Activated effector memory CD4-positive, alpha-beta T cell treated with Interleukin-2 at 50 U/mL for 16 hours (primary cell): ENCODE measurements at places on chromosomes 16 and 17.

GRCh38 chr17:77644181-77645071, 314.1 kb upstream of the TNRC6C start:
- DNase-seq = no peak

- no peak for DNase-seq
Observed at GRCh38 chr17:67532326-67532871, 155.3 kb downstream of the PITPNC1 start.

- DNase-seq = no peak
Observed at GRCh38 chr17:31830971-31831858, 27.8 kb downstream of the COPRS start.

DNA sequence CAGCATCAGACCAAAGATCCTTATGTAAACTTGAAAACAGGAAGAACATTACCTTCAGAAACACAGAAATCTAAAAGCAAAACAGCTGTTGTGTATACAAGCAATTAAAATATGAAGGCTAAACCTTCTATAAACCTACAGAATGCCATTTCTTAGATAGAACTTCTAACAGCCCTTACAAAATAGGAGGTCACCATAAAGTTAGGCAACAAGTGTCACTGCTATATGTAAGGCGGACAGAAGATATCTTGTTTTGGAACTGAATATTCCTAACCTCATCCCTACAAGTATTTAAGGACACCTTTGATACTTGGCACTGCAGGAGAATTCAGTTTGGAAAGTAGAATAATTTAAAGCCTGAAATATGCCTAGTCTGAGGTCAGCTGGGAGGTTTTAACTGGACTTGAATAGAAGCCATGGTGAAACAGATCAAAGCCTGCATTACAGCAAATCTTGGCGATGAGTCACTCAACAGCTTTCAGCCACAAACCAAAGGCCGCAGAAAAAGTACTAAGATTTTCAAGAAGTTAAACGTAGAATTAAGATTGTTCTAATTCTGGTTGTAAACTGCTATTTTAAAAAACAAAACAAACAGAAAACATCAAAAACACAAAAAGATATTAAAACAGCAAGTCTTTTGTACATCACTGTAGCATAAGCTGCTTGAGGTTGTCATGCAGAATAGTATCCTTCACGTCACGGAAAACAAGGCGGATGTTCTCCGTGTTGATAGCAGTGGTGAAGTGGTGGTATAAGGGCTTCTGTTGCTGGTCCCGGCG, 42.7 kb downstream of the GNA13 start:
- no peak for DNase-seq

DNA sequence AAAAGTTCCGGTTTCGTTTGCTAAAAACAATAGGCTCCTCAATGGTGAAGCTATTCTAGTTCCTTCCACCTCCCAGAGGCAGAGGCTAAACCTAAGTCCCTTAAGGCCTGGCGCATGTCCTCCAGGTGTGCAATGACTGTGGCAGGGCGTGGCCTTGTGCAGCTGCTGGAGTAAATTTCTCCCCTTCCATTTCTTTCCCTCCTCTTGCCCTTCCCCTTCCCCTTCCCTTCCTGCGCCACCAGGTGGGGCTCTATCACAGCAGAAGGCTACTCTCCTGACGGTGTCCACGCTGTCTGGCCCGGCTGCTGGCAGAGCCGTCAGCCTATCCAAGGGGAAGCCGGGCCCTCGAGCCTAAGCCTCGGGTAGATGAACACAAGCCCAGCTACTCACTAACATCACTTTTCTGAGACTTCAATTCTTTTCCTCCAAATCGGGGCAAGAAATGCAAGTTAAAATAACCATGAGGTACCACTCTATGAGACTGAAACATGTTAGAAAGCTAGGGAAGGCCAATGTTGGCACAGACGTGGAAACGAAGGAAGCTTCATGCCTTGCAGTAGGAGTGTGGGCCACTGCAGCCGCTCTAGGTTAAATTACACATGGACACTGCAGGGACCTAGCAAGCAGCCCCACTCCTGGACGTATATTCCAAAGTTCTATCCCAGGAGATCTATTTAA, 34.4 kb downstream of the C16orf78 start:
- DNase-seq = peak; percentile 36

DNA sequence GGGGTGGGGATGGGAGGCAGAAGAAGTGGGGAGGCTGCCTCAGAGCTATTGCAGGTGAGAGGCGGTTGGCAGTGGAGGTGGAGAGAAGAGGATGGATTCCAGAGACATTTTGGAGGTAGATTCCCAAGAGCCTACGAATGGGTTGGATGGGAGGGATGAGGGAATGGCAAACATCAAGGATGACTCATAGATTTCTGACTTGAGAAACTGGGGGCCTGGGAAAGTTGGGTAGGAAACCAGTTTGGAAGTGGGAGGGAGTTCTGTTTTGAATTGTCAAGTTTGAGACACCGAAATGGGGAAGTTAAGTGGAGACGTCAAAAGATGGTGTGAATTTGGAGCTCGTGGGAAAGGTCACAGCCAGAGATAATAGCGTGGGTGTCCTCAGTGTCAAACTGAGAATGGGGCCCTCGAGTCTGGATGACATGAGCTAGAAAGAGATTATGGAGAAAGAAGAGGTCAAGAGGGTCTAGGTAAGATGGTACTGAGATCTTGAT, 6.2 kb upstream of the CYLD start:
- DNase-seq = no peak

- no peak for DNase-seq
Observed at GRCh38 chr17:56305007-56305406, 151.7 kb downstream of the ANKFN1 start.

GRCh38 chr17:77498791-77499698, 358.3 kb downstream of the SEC14L1 start:
- DNase-seq = no peak

- DNase-seq = no peak
Observed at GRCh38 chr17:32445971-32446370, 1.7 kb downstream of the PSMD11 start.

- DNase-seq = no peak
Observed at GRCh38 chr16:55495616-55496289, 13.1 kb upstream of the LPCAT2 start.

DNA sequence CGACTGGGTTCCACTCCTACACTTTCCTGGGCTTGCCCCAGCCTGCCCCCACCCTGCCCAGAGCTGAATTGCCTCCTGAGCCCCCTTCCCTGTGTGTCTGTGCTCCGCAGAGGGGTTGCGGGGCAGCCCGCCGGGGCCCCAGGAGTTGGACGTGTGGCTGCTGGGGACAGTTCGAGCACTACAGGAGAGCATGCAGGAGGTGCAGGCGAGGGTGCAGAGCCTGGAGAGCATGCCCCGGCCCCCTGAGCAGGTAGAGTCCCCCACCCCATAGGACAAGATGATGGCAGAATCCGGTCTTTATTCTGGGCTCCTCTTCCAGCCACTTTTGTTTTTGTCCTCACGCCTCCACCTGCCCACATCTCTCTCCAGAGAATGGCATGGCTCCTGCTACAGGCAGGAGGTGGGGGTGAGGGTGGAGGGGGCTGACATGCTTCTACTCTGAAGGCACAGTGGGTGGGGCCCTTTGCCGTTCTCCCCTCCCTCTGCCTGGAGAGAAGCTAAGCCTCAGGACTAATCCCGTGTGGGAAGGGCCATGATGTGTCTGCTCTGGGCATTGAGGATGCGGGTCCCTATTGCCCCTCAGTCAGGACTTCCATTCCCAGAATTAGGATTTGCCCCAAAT, 3.5 kb downstream of the ACBD4 start:
- no peak for DNase-seq

DNA sequence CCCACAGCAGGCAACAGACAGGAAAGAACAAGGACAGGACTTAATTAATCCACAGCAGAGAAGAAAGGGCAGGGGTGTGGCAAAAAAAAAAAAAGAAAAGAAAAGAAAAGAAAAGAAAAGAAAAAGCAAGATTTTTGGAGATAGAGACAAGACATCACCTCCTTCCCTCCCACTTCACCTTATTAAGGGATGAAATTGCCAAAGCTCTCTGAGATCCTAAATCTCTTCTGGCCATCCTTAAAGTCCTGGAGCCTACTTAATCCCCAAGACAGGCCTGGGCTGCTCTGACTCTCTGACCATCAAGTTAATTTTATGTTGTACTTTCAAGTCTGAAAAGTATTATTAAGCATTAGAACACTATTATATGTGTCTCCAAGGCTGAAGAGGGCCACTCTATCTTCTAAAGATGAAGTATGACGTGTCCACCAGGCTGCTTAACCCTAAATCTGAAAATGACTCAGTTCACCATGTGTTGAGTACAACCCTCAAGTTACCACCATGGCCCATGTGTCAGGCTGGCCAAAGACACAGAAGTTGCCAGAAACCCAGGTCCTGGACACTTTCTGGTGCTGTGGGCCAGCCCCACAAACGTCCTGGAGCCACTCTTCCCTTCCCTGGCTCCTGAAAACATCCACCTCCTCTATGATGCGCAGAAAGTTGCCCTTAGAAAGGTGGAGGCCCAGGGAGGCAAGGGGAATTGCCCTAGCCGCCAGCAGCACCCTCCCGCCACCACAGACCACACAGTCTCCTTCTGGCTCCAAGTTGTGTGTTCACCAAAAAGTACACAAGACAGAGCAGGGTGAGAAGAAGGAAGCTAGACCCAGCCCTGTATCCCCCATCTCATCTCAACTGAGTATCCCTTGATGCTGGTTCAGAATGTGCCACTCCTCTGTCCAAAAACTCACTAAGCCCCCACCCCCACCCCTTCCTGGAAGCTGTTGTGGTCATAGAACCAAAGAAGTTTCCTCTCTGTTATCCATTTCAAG, 2.7 kb downstream of the SOCS1 start:
- peak; percentile 25 for DNase-seq

DNA sequence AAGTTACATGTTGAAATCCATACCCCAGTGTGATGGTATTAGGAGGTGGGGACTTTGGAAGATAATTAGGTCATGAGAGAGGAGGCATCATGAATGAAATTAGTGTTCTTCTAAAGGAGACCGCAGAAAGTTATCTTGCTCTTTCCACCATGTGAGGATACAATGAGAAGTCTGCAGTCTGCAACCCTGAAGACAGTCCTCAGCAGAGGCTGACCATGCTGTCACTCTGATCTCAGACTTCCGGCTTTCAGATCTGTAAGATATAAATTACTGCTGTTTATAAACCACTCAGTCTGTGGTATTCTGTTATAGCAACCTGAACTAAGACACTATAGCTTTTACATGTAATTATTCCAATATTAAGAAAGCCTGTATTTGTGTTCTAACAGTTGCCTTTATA, 116.7 kb upstream of the CES5A start:
- no peak for DNase-seq

GRCh38 chr16:51708861-51709260, 557.8 kb upstream of the SALL1 start:
- DNase-seq = no peak

DNA sequence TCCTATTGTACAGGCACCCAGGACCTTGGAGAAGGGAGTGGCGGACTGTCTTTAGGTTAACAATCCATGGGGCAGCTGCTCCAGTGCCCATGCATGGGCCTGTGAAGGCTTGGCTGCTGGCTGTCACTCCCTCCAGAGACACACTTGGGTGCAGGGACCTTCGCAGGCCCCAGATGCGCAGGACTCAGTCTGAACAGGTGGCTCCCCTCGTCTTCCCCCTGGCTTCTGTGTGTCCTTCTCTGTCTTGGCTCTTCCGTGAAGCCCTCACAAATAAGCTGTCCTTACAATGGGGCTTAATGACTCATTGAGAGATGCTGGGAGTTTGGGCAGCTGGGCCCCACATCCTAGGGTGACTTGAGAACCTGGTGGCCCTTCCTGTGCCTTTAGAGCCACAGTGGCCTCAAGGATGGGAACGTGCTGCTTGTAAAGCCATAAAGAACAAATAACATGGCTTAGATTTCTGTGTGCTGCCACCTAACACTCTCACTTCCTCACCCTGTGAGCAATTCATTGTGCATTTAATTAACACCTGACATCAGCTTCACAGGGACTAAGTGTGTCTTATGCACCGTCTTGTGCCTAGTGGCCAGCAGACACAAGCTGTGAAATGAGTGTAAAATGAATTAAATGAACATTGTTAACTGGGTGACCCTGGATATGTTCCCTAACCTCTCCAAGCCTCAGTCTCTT, 340.7 kb downstream of the SNX29 start:
- DNase-seq = no peak

GRCh38 chr17:49259663-49260010, 29.1 kb upstream of the PHOSPHO1 start:
- no peak for DNase-seq

DNA sequence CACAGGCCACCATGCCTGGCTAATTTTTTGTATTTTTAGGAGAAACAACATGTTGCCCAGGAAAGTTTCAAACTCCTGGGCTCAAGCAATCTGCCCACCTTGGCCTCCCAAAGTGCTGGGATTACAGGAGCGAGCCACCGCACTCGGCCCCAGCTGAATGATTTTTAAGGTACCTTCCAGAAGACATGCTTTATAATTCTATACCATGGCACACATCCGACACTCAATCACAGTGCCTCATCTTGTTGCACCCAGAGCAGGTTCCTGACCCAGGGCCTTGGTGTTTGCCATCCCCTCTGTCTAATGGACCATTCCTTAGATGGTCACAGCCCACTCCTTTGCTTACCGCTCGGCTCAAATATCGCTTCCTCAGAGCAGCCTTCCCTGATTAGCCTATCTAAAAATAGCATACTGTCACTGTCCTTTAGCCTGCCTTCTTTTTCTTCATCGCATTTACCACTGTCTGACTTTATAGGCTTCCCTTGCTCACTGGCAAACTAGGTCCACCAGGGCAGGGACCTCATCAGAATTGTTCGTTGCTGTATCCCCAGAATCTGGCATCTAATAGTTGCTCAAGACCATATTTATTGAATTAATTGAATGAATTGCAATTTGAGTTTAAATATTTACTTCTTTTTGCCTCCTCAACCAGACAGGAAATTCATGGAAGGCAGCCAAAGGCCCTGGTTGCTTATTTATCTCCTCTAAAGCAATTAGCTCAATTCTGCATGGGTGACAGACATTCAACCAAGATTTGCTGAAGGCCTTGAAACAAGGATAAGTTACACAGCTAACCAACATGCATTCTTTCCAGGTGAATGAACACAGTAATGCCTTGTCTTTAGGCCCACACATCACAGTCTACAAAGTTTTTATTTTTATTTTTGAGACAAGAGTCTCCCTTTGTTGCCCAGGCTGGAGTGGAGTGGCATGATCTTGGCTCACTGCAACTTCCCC, 6.3 kb upstream of the TENT4B start:
- no peak for DNase-seq

- DNase-seq = no peak
Observed at GRCh38 chr16:83992624-83993023, 24.6 kb downstream of the NECAB2 start.

GRCh38 chr16:57261806-57262205, 16.7 kb downstream of the ARL2BP start:
- DNase-seq = no peak

DNA sequence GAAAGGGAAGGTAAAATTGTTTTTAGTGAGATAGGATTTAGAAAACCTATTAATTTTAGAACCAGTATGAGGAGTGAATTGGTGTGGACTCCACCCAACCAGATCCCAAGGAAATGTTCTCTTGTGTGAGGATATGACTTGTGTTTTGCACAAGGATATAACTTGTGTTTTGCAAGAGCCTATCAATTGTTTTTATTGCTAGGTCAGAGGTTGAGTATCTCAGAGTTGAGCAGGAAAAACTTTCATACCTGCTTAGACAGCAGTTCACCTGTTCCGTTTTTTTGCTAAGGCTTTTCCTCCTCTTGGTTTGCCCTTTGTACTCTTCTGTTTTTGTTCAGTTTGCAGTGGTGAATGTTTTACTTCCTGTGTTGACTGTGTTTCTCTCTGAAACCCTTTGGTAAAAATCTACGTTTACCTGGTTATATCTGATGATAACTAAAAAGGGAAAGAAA, 5.1 kb downstream of the NBR1 start:
- no peak for DNase-seq
